ENCODE measurements at places on chromosomes 6 and 20. TPM values are rescaled to one million over a fixed set of nuclear protein-coding genes. Genes with fewer than 3 reads are reported as not detected.

The RFX6 gene
- total RNA-seq = not detected

The LBP gene
- not detected for total RNA-seq

The PTCRA gene
- not detected for total RNA-seq

The SLC35D3 gene
- not detected for total RNA-seq

The OXT gene
- total RNA-seq = not detected

The CASS4 gene
- 5.1 TPM for total RNA-seq

All from activated naive CD4-positive, alpha-beta T cell treated with anti-CD3 and anti-CD28 coated beads for 36 hours (primary cell).